Stimulated activated CD8-positive, alpha-beta memory T cell treated with anti-CD3 and anti-CD28 coated beads, Interleukin-4, amount 100 ng/mL, for 48 hours (primary cell): ENCODE measurements at places on chromosomes 1 and 21.

DNA sequence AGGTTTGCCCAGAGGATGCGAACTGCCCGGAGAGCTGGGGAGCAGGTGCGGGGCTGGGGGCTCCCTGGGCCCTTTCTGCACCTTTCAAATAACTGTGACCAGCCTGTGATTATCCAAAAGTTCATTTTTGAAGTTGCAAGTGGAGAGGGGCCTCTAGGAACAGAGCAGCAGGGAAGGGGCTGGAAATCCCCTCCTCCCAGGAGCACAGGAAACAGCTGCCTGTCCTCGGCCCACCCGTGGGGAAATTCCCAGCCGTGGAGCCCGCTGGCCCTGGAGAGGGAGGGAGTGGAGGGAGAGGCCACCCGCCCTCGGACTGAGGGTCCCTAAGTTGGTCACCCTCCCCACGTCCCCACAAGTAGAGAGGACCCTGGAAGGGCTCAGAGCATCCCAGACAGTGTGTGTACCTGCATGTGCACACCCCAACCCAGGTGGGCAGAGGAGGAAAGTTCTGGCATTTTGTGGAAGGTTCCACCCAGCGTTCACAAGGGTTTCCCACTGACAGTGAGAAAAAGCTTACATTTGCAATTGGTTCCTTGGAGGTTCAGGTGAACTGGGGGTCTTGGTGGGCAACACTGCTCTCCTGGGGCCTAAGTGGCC, 1.2 kb upstream of the TNFRSF4 start:
- DNase-seq: no peak

DNA sequence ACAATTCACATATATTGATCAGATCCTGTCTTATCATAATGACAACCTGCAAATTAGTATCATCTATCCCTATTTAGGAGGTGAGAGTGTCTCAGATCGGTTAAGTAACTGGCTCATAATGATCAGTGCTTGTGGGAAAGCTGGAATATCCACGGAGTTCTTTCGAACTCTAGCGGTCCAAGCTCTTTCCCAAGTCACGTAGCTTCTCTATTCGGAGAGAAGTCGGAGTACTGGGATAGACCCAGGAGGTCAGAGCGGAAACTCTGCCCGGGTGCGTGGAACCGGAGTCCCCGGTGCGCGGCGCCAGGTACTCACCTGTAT, 339 bp downstream of the PTGS2 start:
- DNase-seq: no peak

- no peak for DNase-seq
Observed at GRCh38 chr1:232596666-232597303, 33.1 kb downstream of the SIPA1L2 start.

GRCh38 chr21:36887963-36888362, 78.5 kb downstream of the HLCS start:
- no peak for DNase-seq

GRCh38 chr1:59133997-59134396, 162.9 kb upstream of the FGGY start:
- DNase-seq: no peak

GRCh38 chr1:96290801-96291200, 430.8 kb upstream of the PTBP2 start:
- no peak for DNase-seq

DNA sequence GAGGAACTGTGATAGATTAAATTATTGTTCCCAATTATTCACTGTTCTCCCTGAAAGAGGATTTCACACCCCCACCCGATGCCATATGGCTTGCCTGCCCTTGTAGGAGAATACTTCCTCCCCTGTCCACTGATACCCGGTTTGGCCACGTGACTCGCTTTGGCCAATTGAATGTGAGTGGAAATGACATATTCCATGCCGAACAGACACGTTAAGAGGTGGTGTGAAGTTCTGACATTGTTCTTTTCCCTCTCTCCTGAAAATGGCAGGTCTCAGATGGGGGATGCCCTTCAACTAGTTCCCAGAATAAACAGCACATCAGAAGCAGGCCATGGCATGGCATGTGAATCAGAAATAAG, 5.3 kb downstream of the STUM start:
- no peak for DNase-seq

- no peak for DNase-seq
Observed at GRCh38 chr1:84686223-84686622, 4.0 kb downstream of the SSX2IP start.

DNA sequence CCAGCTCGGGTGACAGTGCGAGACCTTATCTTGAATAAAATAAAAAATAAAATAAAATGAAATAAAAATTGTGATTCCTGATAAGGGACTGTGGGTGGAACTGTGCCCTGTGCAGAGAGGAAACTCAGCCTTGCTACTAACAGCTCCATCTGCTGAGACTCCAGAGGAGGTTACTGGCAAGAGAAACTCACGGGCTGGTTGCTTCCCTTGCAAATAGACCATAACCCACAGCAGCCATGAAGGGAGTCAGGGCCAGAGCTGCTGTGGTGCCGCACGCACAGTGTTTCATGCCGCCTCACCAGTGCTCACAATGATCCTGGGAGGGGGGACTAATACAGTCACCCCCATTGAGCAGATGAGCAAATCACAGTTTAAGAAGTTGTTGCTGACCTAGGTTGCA, 13.7 kb downstream of the ZBTB17 start:
- DNase-seq: no peak

- DNase-seq: no peak
Observed at GRCh38 chr21:34908419-34909055, 140.6 kb downstream of the RUNX1 start.

- DNase-seq: no peak
Observed at GRCh38 chr1:41240781-41241353, 1.2 kb downstream of the SCMH1 start.
